ENCODE measurements at places on chromosomes 16 and 17.

- DNase-seq = no peak
Observed at GRCh38 chr17:63644846-63645245, 22.6 kb downstream of the MAP3K3 start.

GRCh38 chr16:55248058-55248457 is 75.9 kb upstream of the IRX6 start:
- no peak for DNase-seq

- DNase-seq = no peak
Observed at GRCh38 chr17:7897090-7897489, 8.5 kb downstream of the CHD3 start.

DNA sequence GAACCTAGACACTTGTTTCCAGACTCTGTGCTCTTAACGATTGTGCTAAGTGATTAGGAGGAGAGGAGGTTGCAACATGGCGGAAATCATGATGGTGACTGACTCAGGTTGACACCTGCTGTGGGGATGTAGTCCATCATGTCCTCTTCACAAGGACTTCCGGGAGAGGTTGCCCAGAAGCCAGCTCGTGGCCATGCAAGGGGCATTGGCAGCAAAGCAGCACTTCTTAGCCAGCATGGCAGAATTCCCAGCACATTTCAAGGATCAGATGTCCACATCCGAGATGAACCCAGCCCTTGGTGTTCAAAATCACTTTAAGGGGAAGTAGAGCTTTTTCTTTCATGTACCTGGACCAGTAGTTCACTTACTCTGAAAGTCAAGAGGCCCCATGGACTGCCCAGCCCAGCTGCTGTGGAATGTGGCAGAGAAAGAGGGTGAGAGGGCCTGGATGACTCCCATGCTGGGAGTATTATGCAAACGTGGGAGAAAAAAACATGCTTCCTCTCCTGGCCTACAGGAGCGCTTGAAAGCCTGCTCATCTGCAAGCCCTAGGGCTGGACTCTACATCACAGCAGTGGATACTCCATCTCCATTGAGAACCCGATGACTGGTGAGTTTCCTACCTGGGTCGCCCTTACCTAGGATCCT is 65.5 kb downstream of the IRX6 start:
- DNase-seq = no peak

DNA sequence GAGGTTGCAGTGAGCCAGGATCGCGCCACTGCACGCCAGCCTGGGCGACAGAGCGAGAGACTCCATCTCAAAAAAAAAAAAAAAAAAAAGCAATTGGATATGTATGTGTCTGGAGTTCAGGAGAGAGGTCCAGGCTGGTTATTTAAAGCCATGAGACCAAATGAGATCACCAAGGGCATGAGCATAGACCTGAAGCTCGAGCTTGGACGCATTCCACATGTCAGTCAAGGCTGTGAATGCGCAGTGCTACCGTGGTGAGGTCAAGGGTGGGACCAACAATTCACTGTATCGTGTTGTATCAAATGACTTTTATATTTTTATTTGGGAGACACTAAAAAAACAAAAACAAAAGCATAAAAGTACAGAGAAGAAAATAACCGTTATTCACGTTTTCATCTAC is 29.1 kb upstream of the SPNS2 start:
- DNase-seq = no peak

GRCh38 chr16:68744744-68745280 is 7.7 kb downstream of the CDH1 start:
- DNase-seq = no peak

GRCh38 chr16:56263711-56264608 is 72.7 kb downstream of the GNAO1 start:
- no peak for DNase-seq

GRCh38 chr17:2176499-2177169 is 121.7 kb downstream of the HIC1 start:
- DNase-seq = no peak

DNA sequence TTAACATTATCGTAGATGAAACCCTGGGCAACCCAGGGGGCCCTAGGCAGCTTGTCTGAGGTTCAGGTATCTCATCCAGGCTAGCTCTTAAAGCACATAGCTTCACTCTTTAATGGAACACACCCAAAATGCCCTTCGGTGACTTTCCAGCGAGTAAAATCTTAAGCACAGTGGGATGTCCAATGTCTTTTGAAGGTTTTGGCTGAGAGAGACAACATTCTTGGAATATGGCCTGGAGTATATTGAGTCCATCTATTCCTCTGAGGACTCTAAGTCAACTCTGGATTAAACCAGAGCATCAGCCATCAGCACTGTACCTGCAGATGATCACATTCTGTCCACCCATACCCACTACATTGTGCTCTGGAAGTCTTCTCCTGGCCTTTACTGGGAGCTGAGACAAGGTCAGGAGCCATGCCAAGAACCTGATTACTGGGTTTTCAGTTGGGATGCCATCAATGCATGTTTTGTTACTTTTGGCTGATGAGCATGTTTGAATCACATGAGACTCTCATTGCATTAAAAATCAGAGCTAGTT is 63.4 kb upstream of the CDH11 start:
- DNase-seq = no peak

- DNase-seq = no peak
Observed at GRCh38 chr17:75917141-75917916, 12.6 kb upstream of the MRPL38 start.

DNA sequence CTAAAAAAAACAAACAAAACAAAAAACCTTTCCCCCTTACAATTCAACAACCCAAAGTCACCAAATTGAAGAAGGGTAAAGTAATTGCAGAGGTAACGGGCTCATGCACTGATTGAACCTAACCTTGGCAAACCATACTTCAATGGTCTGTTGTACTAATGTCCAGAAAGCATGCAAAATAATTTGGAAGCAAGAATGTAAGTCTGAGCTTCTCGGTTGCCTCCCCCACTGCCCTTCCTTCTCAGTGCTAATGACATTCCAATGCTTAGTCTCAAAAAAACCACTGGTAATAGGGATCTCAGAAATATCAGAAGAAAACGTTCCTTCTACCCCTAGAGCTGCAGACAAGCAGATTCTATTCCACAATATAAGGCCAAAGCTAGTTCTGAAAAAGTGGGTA is 15.8 kb downstream of the KRABD2 start:
- no peak for DNase-seq

- no peak for DNase-seq
Observed at GRCh38 chr17:78395155-78395554, 16.7 kb downstream of the PGS1 start.

GRCh38 chr17:35011671-35012216 is 31.4 kb downstream of the LIG3 start:
- no peak for DNase-seq

DNA sequence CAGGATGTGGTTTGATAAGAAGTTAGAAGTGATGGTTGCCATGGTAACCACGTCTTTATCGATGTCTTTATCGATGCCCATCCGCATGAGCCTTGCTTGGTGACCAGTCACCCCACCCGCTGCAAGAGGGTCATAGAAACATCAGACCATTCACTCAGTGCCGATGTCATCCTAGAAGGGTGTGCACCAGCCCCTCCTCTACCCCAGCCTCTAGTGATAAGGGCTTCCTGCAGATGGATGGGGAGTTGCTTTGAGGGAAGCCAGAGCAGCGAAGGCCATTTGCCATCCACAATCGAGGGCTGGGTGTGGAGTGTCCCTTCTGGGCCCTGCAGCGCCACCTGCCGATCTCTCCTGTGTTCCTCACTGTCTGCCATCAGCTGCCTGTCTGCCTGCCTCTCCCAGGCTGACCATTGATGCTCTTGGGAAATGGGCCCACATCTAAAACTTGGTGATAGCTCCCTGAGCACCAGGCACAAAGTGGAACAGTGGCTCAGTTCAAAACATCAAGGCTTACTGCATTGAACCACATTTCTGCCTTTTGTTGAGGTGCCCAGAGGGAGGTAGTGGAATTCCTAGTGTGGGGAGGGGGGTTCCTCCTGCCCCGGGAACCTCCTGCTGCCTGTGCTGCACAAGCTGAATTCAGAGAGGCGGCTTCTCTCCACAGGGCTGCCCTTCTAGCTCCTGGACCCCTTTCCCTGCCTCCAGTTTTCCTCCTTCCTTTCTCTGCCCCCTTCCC is 8.9 kb downstream of the CALB2 start:
- no peak for DNase-seq

DNA sequence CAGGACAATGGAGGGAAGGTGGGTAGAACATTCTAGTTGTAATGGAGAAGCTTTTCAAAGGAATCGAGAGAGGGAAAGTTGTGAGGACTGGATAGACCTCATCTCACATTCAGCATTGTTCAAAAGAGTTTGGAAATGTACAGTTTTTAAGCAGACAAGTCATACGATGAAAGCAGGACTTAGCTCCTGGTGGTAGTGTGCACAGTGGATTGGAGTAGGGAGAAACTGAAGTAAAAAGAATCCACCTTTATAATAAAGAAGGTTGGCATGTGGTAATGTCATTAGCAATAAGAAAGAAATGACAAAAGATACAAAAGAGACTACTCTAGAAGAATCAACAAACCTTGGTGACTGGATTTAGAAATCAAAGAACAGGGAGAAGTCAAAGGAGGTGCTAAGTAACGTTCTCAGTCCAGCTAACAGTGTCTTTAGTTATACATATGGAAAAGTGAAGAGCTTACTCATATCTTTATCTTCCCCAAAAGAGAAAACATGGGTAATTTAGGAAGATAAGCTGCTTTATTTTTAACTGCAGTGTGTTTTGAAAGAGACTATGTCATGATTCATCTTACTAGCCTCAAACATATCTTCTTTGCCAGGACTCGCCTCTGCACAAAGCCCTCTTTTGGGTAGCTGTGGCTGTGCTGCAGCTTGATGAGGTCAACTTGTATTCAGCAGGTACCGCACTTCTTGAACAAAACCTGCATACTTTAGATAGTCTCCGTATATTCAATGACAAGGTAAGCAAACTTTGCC is 18.7 kb upstream of the EVI2A start:
- no peak for DNase-seq

GRCh38 chr16:29925105-29925756 is 795 bp downstream of the KCTD13 start:
- DNase-seq = no peak

DNA sequence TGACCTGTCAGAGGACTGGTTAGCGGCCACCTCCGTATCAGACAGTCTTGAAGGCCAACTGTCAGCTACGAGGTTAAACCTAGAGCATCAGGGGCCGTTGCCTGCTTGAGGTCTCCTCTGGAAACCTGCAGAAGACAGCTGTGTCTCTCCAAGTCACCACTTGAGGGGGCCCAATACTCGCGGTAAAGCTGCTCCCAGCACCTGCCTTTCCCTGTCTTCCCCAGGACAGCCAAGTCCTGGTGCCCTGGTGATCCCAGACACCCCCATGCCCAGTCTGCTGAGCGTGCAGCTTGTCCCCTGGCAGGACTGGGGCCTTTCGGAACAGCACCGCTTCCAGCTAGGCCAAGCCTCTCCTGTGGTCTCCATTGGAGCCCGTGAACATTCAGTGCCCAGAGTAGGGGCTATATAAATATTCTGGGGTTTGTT is 80.1 kb downstream of the DNAH17 start:
- peak; percentile 38 for DNase-seq

- DNase-seq = no peak
Observed at GRCh38 chr16:17804857-17805256, 334.1 kb upstream of the XYLT1 start.

DNA sequence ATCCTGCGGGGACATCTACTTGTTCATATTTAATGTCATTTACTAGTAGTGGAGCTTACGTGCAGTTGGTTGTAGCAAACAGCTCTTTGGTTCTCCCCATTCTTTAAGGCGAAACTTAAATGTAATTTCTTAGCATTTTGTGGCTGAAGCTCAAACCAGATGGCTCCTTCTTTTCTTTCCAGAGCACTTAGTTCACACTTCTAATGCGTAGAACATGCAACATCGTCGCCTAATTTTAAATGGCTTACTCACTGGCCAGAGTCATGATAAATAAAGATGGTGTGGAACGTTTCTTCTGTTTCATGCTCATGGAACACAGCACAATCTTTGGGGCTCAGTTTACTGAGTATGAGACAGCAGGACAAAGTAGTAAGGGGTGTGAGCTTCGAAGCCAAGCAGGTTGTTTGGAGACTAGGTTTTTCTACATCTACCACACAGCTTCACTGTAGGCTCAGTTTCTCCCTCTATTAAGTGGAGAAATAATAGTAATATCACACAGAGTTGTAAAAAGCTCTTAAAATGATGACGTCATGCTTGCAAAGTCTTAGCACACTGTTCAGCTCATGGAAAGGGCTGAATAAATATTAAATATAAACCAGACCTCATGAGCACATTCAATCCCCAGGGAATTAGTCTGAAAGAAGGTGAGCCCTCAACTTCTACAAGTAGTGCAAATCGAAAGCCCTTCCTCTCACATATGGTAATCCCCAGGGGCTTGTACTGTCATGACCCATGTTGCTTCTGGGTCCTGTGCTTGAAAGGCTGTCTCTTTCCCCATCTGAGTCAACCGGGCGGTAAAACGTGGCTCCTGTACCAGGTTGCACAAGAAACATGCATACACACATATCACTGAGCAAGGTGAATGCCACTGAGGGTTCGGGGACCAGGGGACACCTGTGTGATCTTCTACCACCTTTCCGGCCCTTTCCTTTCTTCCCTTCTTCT is 384.3 kb downstream of the CDH13 start:
- DNase-seq = no peak

- no peak for DNase-seq
Observed at GRCh38 chr16:60674241-60674640, 1362.0 kb downstream of the CDH8 start.

- DNase-seq = no peak
Observed at GRCh38 chr16:29318037-29318436, 88.5 kb downstream of the NPIPB11 start.

DNA sequence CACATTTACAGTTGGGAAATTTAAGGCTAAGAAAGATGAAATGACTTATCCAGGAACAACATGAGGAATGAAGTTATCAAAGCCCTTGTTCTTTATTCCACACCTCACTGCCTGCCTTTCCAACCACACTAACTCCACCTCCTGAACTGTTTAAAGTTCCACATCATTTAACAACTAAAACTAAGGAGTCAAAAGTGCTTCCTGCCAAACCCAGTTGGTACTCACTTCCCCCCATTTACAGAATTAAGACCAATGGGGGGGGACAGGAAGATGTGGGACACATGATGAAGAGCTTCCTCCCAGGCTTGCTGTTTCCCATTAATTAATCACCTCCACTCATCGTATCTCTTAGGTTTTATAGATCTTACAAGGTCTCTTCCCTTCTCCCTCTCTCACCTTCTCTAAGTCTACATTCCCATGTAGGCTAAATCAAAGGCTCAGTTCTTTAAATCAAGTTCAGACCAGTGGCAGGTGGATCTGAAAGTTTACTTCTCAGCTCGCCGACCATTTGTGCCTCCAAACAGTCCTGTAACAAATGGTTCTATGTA is 19.2 kb upstream of the TMEM101 start:
- no peak for DNase-seq
